Endothelial cell of umbilical vein (primary cell): ENCODE measurements at places on chromosomes 7 and 10. TPM values are rescaled to one million over a fixed set of nuclear protein-coding genes. Genes with fewer than 3 reads are reported as not detected.
A peak's percentile ranks its signal among the peaks of the same experiment; 100 is the strongest.

Gene GCK
- 0.32 and 0.51 TPM in 2 replicates for total RNA-seq

Gene RPEL1
- total RNA-seq = not detected in 2 replicates

Gene NANOS1
- total RNA-seq = 0.40 and 0.76 TPM in 2 replicates

Gene FAM20C
- 34.5 and 44.4 TPM in 2 replicates for total RNA-seq

Gene NUTM2E
- 0.30 TPM in 1 of 2 replicates, not detected in the other for total RNA-seq

Gene RET
- 0.22 TPM in 1 of 2 replicates, not detected in the other for total RNA-seq

Gene WDFY4
- 10.2 and 10.5 TPM in 2 replicates for total RNA-seq

Gene TSPAN33
- total RNA-seq = 0.16 TPM in 1 of 2 replicates, not detected in the other

Gene AZGP1
- total RNA-seq = not detected in 2 replicates

Gene COL17A1
- total RNA-seq = 1.2 and 1.3 TPM in 2 replicates

Gene TWIST1
- total RNA-seq = not detected in 2 replicates

DNA sequence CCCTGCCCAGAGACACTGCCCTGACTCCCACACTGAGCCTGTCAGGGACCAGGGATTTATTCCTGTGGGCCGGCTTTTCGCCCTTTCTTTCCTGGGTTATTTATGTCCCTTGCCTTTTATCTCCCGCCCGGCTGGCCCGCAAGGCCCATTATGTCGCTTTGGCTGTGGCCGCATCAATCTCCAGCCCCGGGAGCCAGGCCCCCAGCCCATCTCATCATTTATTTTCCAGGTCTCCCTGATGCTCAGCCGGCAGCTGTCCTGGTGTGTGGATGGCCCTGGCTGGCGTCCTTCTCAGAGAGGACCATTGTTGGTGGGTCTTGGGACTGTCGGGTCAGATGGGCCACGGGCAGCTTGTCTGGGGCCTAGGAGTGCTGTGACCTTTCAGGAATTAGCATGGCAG, 82.3 kb downstream of the FAM241B start:
- no peaks in the 10 kb centered on the region for H3K4me1 ChIP-seq
- H3K36me3 ChIP-seq = no peaks in the 10 kb centered on the region
- DNase-seq = no peak
- peaks cover 16% of the 10 kb centered on the region for H3K27me3 ChIP-seq
- no peak overlapping the region for H3K27ac ChIP-seq
- H3K4me3 ChIP-seq = no peak overlapping the region

GRCh38 chr7:91771394-91771793, 109.1 kb downstream of the MTERF1 start:
- no peaks in the 10 kb centered on the region for H3K36me3 ChIP-seq
- H3K27me3 ChIP-seq = no peaks in the 10 kb centered on the region
- no peak for DNase-seq
- H3K4me3 ChIP-seq = no peak overlapping the region

DNA sequence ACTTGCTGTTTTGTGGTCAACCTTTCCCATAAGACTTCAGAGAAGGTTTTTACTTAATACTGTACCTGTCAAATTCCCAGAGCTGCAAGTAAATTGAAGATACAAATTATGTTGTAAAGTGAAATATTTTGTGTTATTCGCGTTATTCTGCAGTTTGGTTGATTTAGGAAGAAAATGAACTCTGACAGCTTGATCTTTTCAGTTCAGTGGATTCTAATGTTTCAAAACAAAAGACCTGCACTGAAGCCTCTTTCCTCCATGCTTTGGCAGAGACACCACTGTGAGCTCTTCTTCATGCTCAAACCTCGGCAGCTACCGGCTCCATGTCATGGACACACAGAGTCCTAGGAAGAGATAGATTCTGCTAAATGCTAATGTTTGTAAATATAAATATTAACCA, 75.7 kb upstream of the INSYN2A start:
- no peaks in the 10 kb centered on the region for H3K36me3 ChIP-seq
- DNase-seq = no peak
- peaks cover 2% of the 10 kb centered on the region for H3K4me1 ChIP-seq
- H3K4me3 ChIP-seq = no peak overlapping the region
- no peak overlapping the region for H3K27ac ChIP-seq
- H3K27me3 ChIP-seq = no peaks in the 10 kb centered on the region

DNA sequence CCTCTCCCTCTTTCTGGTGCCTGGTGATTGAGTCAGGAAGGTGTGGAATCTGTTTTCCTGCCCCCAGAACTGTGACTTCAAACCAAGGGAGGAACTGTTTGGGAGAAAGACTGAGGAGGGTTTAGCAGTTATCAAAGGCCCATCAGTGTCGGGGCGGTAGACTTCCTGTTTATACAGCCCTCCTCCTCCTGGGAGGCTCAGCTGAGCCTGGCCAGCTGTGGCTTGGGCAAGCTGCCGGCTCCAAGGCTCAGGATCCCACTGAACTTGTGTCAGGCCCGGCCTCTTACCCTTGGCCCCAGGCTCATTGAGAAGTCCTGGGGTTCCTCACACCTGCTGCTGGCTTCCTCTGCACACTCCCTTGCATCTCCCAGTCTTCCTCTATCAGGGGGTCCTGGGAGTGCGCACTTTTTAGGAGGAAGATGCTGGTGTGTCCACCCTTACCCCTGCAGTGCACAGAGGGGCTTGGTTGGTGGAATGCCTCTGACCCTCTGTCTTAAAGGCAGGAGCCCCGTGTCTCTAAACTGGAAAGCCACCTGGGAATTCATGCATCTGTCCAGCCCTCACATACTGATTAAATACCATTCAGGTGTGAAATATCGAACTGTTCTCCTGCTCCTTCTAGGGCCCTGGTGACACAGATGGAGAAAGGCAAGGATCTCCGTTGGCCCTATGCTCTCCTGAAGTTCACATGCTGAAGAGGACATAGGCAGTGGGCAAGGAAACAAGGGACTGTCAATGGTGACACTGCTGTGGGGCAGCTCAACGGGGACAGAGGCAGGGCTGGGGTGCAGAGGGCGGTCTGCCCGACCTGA, 32.4 kb downstream of the CXCL12 start:
- no peaks in the 10 kb centered on the region for H3K36me3 ChIP-seq
- no peaks in the 10 kb centered on the region for H3K27me3 ChIP-seq
- H3K4me3 ChIP-seq = no peak overlapping the region
- no peak for DNase-seq
- no peaks in the 10 kb centered on the region for H3K4me1 ChIP-seq

- no peak for DNase-seq
- H3K27me3 ChIP-seq = no peaks in the 10 kb centered on the region
- no peak overlapping the region for H3K4me3 ChIP-seq
- H3K27ac ChIP-seq = no peak overlapping the region
- H3K36me3 ChIP-seq = no peaks in the 10 kb centered on the region
- peaks cover 7% of the 10 kb centered on the region for H3K4me1 ChIP-seq
Measured at GRCh38 chr7:2473496-2474180, 2.6 kb downstream of the GRIFIN start.

DNA sequence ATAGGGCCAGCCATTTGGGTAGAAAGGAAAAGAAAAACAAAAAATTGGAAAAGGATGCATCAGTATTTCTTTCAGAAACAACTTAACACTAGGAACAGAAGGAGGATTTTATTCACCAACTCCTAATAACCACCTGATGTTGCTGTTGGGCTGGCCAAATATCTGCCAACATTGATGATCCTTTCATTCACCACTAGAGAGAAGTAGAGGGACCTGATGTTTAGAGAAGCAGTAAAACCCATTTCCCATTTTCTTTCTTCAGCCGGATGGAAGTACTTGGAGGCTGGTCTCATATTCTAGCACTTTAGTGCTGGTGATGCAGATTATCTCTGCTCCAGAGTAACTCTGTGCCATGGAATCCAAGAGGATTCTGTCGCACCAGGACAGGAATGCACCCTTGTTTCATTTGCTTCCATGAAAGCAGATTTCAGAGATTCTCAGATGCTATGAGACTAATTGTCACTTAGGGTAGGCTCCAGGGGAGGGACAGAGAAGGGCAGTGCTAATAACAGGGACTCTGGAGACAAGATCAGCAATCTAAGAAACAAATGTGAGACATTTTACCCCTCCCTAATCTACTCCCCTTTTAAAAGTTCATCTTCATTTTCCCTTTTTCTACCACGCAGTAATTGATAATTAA, 3.1 kb downstream of the KLLN start:
- peaks cover 3% of the 10 kb centered on the region for H3K4me1 ChIP-seq
- H3K27me3 ChIP-seq = no peaks in the 10 kb centered on the region
- no peaks in the 10 kb centered on the region for H3K36me3 ChIP-seq
- DNase-seq = peak; percentile 82
- H3K4me3 ChIP-seq = no peak overlapping the region

GRCh38 chr10:58262766-58263165, 4.9 kb downstream of the IPMK start:
- H3K27ac ChIP-seq = no peak overlapping the region
- H3K4me1 ChIP-seq = peaks cover 28% of the 10 kb centered on the region
- H3K36me3 ChIP-seq = no peaks in the 10 kb centered on the region
- no peaks in the 10 kb centered on the region for H3K27me3 ChIP-seq
- DNase-seq = no peak

DNA sequence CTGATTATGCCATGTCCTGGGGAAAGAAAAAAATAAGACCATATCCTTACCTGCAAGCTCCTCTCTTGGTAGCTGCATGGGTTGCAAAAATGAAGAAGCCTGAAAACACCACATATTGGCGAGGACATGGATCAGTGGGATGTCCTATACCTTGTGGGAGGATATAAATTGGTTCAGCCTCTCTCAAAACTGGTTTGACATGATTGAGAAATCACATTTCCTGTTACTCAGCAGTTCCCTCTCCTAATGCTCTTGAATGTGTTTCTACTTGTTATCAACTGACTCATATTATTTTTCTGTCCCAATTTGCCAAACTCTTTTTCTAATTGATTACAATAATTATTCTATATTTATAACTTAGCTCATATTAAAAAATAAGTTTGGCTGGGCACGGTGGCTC, 380.2 kb downstream of the EXOC4 start:
- H3K4me3 ChIP-seq = no peak overlapping the region
- H3K36me3 ChIP-seq = no peaks in the 10 kb centered on the region
- H3K4me1 ChIP-seq = no peaks in the 10 kb centered on the region

GRCh38 chr10:3435671-3436070, 263.1 kb upstream of the PITRM1 start:
- H3K27me3 ChIP-seq = no peaks in the 10 kb centered on the region
- no peaks in the 10 kb centered on the region for H3K36me3 ChIP-seq
- peak; percentile 93 for DNase-seq
- H3K4me3 ChIP-seq = no peak overlapping the region
- H3K4me1 ChIP-seq = peaks cover 13% of the 10 kb centered on the region

- H3K36me3 ChIP-seq = no peaks in the 10 kb centered on the region
- no peaks in the 10 kb centered on the region for H3K27me3 ChIP-seq
- no peak overlapping the region for H3K4me3 ChIP-seq
- no peak for DNase-seq
Measured at GRCh38 chr7:157871681-157872080, 534.9 kb downstream of the DNAJB6 start.

GRCh38 chr7:20591058-20591457, 24.4 kb upstream of the ABCB5 start:
- H3K27ac ChIP-seq = no peak overlapping the region
- H3K4me3 ChIP-seq = no peak overlapping the region
- H3K36me3 ChIP-seq = no peaks in the 10 kb centered on the region
- DNase-seq = no peak
- H3K4me1 ChIP-seq = peaks cover 3% of the 10 kb centered on the region

GRCh38 chr10:101224910-101225823, 4.1 kb downstream of the LBX1 start:
- H3K27me3 ChIP-seq = peaks cover 99% of the 10 kb centered on the region
- H3K27ac ChIP-seq = no peak overlapping the region
- no peaks in the 10 kb centered on the region for H3K4me1 ChIP-seq
- H3K4me3 ChIP-seq = no peak overlapping the region

DNA sequence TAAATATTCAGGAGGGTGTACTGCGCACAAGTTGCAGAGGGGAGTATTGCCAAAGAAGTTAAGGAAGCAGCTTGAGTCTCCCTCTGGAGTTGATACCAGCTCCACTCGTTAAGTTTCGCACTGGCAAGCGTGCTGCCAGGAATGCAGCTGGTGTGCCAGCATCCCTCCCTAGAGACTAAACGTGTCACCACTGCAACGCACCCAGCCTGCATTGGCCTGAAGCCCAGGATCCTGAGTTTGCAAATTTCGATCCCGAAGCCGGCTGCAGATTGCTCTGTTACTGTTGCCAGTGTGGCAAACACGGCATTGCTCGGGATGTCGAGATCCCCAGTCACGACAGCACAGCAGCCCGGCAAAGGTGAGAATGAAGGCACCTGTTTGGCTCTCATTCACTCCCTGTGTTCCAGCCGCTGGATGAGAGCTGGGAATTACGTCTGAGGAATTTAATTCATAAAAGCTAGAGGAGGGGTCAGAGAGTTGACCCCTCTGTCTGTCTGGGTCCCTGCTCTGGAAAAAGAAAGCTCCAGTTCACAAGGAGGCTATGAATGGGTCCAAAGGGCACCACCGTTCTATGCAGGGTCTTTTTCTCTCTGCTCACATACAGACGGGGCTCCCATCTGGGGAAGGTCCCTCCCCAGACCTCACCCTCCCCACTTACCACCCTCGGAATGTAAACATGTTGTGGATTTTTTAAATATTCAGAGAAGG, 61.0 kb downstream of the NRP1 start:
- H3K27me3 ChIP-seq = no peaks in the 10 kb centered on the region
- DNase-seq = peak; percentile 93
- no peak overlapping the region for H3K4me3 ChIP-seq
- peaks cover 46% of the 10 kb centered on the region for H3K4me1 ChIP-seq
- H3K36me3 ChIP-seq = peaks cover 12% of the 10 kb centered on the region

- H3K36me3 ChIP-seq = no peaks in the 10 kb centered on the region
- no peaks in the 10 kb centered on the region for H3K27me3 ChIP-seq
- peak; percentile 18 for DNase-seq
Measured at GRCh38 chr10:23702977-23703414, 264.1 kb downstream of the OTUD1 start.

DNA sequence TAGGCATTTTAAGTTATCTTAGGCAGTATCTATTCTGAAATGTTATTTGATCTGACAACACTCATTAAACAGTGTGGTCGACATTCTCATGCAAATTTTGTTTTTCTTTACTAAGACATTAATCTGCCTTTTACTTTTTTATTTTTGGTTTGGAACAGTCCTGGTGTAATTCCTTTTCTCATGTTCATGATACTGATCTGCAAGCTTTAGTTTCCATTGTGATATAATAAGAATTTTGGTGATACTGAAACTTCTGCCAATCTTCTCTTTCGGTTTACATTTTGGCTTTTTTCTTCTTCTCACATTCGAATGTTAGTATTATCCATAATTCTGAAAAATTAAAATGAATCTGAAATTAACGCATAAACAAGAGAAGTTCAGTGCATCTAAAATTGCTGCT, 281.9 kb upstream of the MTPN start:
- no peaks in the 10 kb centered on the region for H3K4me1 ChIP-seq
- H3K36me3 ChIP-seq = no peaks in the 10 kb centered on the region
- DNase-seq = no peak
- no peak overlapping the region for H3K4me3 ChIP-seq
- H3K27me3 ChIP-seq = no peaks in the 10 kb centered on the region

GRCh38 chr10:23826421-23826820, 382.5 kb upstream of the KIAA1217 start:
- H3K4me3 ChIP-seq = no peak overlapping the region
- no peaks in the 10 kb centered on the region for H3K27me3 ChIP-seq
- H3K27ac ChIP-seq = no peak overlapping the region
- H3K36me3 ChIP-seq = no peaks in the 10 kb centered on the region
- H3K4me1 ChIP-seq = no peaks in the 10 kb centered on the region

- no peaks in the 10 kb centered on the region for H3K27me3 ChIP-seq
- no peaks in the 10 kb centered on the region for H3K36me3 ChIP-seq
- no peak overlapping the region for H3K27ac ChIP-seq
- no peaks in the 10 kb centered on the region for H3K4me1 ChIP-seq
Measured at GRCh38 chr7:144670218-144670617, 165.6 kb downstream of the TPK1 start.
